ENCODE measurements at places on chromosomes 12 and 14.

DNA sequence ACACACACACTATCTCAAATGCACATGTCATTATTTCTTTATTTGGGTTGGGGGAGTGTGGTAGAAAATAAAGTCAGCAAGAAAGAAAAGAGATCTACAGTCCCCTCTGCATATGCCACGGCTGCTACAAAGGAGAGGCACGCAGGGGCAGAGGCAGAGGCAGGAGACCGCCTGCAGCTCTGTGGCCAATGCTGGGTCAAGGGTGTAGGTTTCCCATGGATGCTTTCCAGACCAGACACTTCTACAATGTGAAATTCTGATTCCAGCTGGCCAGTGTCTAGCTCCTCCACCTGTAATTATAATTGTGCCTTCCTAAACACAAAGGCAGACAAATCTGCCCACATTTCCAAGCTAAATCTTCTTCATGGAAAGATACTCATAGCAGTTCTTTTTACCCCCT, 19.2 kb downstream of the VPS37B start:
- no peak for DNase-seq

GRCh38 chr14:73402579-73402978, 55.8 kb downstream of the NUMB start:
- no peak for DNase-seq

DNA sequence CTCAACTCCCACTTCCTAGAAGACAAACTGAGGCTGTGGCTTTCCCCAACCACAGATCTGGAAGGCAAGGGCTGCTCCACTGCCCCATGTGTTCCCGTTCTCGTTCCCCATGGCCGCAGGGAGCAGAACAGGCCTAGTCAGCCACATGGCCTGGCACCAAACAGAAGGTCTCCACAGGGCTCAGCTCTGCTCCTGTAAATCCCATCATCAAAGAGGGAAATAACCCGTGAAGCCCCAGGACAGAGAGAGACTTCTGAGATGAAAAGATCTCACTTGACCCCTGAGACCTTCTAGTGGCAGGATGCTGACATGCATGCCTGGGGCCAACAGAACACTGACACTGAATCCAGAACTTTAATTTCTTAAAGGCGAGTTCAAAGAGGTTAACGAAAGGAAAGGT, 68.9 kb downstream of the BCL11B start:
- no peak for DNase-seq

- no peak for DNase-seq
Measured at GRCh38 chr12:99027461-99027860, 382.4 kb downstream of the APAF1 start.

DNA sequence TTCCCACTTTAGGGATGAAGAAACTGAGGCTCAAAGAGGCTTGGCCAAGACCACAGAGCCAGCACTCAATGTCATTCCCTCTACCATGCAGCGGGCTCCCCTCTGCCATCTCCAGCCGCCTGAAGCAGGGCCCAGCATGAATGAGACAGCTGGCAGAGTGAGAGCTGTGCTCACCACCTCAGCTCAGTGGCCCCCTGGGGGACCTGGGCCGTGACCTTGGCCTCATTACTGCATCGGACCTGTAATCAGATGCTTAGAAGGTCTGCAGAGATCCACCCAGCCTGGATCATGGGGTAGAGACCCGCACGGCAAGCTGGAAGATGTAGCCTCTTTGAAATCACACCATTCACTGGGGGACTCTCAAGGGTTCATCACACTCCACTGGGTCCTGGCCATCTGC, 22.7 kb upstream of the CORO1C start:
- no peak for DNase-seq

DNA sequence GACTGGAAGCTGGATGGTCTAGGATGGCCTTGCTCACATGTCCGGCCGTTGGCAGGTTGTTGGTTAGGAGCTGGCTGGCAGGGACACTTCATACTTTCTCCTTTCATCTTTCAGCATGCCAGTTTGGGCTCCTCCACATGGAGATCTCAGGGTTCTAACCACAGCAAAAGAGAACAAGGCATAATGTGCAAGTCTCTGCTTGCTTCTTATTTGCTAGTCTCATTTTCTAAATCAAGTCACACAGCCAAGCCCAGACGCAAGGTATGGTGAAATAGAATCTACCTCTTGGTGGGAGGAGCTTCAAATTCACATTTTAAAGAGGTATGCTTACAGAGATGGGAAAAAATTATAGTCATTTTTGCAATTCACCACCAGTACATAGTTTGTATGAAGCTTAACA, 69.1 kb upstream of the NAP1L1 start:
- no peak for DNase-seq

GRCh38 chr14:77761205-77761931, 412 bp upstream of the SNW1 start:
- no peak for DNase-seq

GRCh38 chr12:4272424-4273272, 914 bp upstream of the CCND2 start:
- peak; percentile 66 for DNase-seq

GRCh38 chr14:87690076-87690613, 302.8 kb downstream of the GALC start:
- no peak for DNase-seq

- no peak for DNase-seq
Measured at GRCh38 chr12:67239061-67239460, 30.1 kb upstream of the CAND1 start.

DNA sequence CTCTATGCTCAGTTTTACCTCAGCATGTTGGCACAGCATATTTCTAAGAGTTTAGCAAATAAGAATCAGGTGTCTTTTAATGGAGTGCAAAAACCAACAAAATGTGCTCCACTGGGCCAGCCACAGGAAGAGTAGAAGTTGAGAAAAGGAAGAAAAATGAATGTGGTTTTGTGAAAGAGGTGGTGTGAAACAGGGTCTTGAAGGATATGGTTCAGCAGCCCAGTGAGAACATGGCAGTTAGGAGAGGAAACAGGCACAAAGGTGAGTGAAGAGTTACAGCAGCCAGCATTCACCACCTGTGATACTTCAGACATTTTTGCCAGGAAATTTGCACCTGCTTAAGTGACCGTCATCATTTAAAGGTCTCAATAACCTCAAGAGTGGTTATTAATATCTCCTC, 2.4 kb downstream of the STAB2 start:
- DNase-seq = no peak

DNA sequence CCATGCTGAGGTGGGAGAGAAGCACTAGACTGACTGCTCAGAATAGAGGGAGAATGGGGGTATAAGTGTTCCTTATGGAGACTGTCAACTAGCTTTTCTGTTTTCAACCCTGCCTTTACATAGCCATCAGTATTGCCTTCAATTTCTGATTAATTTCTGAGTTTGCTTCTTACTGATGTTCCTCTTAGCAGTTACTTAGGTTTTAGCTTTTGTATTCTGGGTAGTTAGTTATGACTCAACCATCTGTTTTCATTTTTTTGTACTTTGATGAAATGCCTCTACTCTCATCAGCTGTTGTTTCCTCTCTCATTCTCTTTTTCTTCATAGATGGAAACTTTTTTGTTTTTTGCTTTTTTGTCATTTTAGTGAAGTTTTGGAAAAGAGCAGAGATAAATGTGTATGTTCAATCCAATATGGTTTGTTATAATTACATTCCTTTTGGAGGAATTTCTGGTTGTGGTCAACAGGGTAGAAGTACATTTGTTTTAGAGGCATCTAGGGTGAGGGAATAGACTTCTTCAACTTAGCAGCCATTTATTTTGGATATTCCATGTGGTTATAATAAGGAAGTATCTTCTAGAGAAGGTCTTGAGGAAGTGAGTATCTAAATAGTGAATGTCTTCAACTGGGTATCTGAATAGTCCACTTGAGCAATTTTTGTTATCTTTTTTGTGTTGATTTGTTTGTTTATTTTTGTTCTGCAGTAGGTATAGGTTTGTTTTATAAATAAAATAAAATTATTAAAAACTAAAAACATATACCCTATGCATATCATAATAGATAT, 29.6 kb downstream of the PMCH start:
- DNase-seq = no peak

GRCh38 chr12:75820848-75821578, 210.6 kb downstream of the PHLDA1 start:
- DNase-seq = no peak

DNA sequence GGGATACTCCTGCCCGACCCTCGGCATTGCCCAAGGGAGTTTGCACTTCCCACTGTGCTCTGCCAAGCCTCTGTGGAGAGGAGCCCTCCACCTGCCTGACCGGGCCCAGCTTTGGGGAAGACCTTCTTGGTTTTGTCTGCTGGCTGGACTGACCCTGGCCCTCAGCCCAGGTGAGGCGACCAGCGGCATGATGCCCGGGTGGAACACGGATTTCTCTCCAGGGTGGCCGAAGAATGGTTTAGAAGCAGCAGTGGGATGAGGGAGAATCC, 15.6 kb downstream of the ZBTB42 start:
- no peak for DNase-seq

GRCh38 chr12:122659579-122659978, 43.6 kb downstream of the HCAR2 start:
- DNase-seq = no peak

DNA sequence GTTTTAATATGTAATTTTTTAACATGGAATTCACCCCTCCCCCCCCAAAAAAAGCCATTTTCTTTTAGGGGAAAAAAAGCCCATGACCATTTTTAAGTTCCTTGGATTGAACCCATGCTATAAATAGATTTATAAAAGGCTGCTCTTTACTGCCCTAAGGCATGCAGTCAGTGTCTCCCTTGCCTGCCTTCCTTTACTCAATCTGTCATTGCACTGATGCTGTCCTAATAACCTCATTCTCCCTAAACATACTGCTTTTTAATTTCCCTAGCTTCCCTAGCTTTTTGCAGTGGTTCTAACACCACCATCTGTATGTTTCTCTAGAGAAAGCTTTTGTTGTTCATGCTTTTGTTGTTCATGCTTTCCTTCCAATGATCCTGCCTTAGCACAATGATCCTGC, 83.0 kb downstream of the SLC2A13 start:
- no peak for DNase-seq

GRCh38 chr12:13144266-13144828, 40.9 kb upstream of the GSG1 start:
- DNase-seq = no peak

DNA sequence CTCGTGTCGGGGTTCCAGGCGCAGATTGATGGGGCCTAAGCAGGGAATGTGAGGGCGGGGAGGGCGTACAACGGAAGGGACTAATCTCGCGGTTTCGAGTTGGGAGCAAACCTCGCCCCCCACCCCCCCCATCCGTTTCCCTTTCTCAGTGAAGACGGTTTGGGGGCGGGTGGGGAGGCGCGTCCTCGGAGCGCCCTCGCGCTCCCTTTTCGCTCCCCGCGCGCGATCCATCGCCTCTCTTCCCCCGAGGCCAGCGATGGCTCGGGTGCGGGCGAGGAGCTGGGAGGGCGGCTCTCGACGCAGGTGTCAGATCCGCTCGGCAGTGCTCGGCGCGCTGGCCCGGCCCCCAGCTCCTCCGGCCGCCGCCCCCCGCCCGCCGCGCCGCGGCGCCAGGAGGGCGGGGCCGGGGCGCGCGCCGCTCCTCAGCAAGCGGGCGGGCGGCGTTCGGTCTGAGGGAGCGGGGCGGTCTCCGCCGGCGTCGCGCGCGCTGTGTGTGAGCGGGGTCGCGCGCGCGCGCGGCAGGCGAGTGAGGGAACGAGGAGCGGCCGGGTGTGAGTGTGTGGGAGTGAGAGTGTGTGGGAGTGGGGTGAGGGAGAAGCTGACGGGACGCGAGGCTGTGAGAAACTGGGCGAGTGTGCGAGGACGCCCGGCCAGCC, at the start of gene RIMKLB:
RIMKLB (plus strand) TSS at position 516 of the 656 bp plus-strand sequence. CDS start 15,876 bp downstream, outside the sequence.
- DNase-seq = peak; percentile 86

GRCh38 chr12:124577986-124578385, 10.6 kb upstream of the NCOR2 start:
- DNase-seq = no peak

- no peak for DNase-seq
Measured at GRCh38 chr14:55212634-55213033, 21.2 kb upstream of the DLGAP5 start.

DNA sequence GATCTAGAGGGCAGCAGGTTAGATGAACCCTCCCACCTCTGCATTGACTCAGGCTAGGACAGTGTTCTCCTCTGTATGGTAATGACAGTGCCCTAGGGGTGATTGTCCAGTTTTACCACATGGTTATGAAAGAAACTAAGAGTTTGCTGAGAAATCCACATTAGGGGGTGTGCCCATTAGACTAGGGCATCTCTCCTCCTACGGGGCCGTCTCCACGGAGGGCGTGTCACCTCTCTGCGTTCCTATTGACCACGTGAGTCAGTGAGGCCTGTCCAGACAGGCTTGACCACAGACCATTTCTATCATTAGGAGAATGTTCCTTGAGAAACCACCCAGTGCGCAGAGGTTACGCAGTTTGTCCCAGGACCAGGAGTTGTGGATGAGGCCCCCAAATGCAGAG, 8.3 kb downstream of the MVK start:
- no peak for DNase-seq

Measured in activated CD8-positive, alpha-beta memory T cell treated with anti-CD3 and anti-CD28 coated beads, Interleukin-2, amount 50 U/mL, for 4 hours (primary cell).